ENCODE measurements at places on chromosomes 12 and 14.

- no peak for DNase-seq
Observed at GRCh38 chr14:24880689-24881088, 169.3 kb downstream of the STXBP6 start.

DNA sequence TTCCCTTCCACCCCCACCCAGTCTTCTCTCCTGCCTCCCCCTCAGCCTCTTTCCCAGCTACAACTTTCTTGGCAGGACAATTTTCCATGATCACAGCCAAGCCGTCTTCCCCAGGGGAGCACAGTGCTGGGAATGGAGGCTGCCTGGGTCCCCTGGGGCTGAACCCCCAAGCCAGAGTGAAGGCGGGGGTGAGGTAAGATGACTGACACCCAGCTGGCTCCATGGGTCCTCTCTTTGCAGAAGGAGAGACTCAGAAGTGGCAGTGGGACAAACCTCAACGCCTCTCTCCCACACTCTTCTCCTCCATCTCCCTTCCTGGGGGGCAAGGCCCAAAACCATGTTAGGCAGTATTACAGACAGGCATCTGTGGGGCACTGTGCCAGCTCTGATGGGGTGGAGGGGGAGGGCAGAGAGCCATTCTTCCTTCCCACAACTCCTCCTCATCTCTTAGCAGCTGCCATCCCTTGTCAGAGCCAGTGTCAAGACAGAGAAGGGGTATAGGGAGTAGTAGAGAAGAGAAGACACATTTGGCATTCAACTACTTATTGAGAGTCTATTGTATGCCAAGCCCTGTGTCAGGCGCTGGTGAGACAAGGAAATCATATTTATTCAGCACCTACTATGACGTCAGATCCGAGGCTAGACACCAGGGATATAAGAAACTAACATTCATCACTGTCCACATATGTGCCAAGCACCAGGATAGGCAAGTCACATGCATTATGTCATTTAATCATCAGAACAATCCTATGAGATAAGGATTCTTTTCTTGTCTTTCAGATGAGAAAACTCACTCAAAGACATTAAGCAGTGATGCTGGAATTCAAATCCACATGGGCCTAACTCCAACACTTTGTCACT, 3.6 kb downstream of the ITGA7 start:
- DNase-seq = peak; percentile 80

DNA sequence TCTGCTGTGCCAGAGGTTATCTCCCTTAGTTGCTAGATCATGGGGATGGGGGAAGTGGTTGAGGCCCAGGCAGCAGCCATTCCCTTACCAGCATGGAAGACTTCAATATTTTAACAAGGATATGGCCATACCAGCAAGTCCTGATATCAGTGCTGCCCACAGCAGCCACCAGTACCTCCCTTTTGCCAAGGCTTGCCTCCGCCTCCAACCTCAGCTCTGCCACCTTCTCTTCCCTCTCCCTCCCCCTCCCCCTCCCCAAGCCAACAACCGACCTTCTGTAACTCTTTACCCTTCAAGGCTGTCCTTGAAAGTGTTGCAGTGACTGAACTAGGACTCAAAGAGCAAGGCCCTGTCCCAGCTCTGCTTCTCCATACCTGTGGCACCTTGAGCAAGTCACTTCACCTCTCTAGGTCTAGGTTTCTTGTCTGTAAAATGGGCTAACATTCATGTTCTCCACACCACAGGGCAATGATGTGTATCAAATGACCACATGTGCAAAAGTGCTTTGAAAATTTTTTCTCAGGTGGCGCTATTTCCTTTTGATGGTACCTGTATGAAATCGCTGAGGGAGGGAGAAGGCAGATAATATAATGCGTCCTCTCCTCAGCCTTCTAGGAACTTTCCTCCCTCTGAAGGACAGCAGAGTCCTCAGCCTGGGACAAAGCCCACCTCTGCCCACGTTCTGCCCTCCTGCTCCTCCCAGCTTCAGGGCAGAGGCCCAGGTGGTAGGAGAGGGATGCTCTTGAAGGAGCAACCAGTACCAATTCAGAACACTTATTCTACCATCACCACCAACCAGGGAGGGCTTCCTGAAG, 14.7 kb downstream of the PLEKHG6 start:
- no peak for DNase-seq

- DNase-seq = no peak
Observed at GRCh38 chr12:2341051-2341751, 288.4 kb downstream of the CACNA1C start.

GRCh38 chr12:31727192-31727591, 1.6 kb downstream of the AMN1 start:
- no peak for DNase-seq

- DNase-seq = no peak
Observed at GRCh38 chr14:87805315-87805723, 187.7 kb downstream of the GALC start.

DNA sequence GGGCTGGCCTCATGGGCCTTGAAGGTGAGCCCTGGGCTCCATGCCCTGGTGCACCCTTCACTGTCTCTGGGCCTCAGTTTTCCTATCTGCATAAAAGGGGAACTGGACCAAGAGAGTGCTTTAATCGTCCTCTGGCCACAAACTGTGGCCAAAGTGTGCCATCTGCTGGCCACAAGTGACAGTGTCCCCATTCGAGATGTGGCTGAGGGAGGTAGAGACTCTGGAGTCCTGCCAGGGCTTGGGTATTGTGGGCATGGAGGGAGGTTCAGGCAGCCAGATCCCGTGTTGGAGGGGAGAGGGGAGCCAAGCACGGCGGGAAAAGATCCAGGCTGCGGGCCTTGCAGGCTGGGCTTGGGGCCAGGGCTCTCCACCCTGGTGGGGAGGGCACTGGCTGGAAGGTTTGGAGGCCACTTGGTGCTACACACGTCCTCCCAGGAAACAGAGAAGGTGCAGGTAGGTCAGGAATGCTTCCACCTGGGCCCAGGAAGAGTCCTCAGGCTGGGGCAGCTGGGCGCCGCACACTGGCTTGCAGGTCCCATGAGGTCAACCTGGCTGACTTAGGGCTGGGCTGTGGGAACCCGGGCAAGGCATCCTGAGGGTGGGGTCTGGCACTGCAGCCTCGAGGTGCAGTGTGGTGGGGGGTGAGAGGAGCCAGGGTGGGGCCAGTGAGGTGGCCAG, 7.3 kb upstream of the KIF26A start:
- peak; percentile 43 for DNase-seq

- DNase-seq = no peak
Observed at GRCh38 chr14:79473651-79474050, 737.7 kb downstream of the DIO2 start.

- DNase-seq = no peak
Observed at GRCh38 chr14:21267886-21268616, 1.2 kb downstream of the HNRNPC start.

DNA sequence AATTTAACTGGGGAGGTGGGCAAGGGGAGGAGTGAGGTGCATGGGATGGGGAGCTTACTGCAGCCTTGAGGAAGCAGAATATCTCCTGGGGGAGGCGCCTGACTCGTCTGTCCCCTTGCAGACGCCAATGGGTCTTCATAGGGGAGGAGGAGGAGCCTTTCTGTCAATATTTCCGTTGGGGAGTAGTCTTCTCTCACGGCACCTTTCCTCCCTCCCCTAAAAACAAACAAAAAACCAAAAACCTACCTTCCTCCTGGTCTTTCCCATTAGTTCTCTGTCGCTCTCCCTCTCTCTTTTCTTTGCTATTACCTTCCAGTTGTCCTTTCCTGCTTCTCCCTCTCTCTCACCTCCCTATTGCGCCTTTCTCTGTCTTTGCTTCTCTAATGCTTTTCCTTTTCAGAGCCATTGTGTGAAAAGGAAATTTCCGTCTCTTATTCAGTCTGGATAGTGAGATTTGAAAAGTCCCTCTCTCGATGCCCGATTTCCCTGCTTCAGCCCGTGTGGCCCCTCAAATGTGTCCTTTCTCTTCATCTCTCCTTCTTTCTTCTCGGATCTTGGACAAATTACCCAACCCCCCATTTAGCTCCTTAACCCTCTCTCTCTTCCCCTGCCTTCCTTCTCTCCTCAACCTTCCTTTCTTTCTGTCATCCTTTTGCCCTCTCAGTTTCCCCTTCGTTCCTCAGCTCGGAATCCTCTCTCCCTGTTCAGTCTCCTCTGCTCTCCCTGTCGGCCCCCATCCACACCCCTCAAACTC, 5.9 kb downstream of the GPR84 start:
- no peak for DNase-seq

GRCh38 chr14:65961004-65961403, 525.2 kb upstream of the CCDC196 start:
- DNase-seq = no peak
